ENCODE measurements at places on chromosomes 2 and 18. TPM values are rescaled to one million over a fixed set of nuclear protein-coding genes. Genes with fewer than 3 reads are reported as not detected.
A peak's percentile ranks its signal among the peaks of the same experiment; 100 is the strongest.

DNA sequence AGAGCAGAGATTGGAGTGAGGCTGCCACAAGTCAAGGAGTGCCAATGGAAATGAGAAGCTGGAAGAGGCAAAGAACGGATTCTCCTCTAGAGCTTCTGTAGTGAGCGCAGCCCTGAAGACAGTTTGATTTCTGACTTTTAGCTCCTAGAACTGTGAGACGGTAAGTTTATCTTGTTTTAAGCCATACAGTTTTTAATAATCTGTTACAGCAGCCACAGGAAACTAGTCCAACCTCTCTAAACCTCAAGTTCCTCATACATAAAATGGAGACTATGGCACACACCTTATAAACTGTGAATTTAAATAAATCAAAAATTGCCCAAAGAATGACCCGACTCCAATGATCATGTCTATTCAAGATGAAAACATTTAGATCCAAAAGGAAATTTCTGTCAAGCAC is 596.5 kb downstream of the BCL11A start:
- no peak for DNase-seq

- DNase-seq = peak; percentile 96
Measured at GRCh38 chr2:161308178-161308955, at the start of gene PSMD14. Gene PSMD14, plus strand, starts transcription at chr2:161308425. Its CDS starts 10,401 bp downstream, at chr2:161318826.

The CRYGC gene
- not detected for total RNA-seq

- no peak for DNase-seq
Measured at GRCh38 chr2:215621381-215621780, 185.5 kb upstream of the FN1 start.

The CD226 gene
- total RNA-seq = 66.8 TPM

DNA sequence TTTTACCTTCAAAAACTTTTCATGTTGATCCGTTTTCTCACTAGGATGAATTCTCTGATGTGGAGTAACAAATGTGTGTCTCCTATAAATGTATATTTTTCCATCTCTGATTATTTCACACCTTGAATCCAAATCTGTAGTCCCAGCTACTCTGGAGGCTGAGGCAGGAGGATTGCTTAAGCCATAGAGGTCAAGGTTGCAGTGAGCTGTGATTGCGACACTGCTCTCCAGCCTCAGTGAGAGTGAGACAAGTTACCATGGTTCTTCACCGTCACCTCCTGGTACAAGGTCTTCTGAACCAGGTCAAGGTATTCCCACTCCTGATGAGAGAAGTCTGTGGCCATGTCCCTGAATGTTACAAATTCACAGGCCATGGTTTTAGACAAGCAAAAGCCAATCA is 15.1 kb downstream of the GMCL1 start:
- DNase-seq = no peak

The LCT gene
- total RNA-seq = 0.05 TPM

The ARHGEF4 gene
- 0.58 TPM for total RNA-seq

The FOXD4L1 gene
- 0.12 TPM for total RNA-seq

The ZNF516 gene
- total RNA-seq = 2.7 TPM

GRCh38 chr2:28896906-28897305 is 2.4 kb downstream of the WDR43 start:
- no peak for DNase-seq

- no peak for DNase-seq
Measured at GRCh38 chr2:69278366-69278765, 108.7 kb downstream of the GFPT1 start.

GRCh38 chr2:63000801-63001200 is 49.8 kb upstream of the OTX1 start:
- DNase-seq = no peak

- no peak for DNase-seq
Measured at GRCh38 chr18:68733707-68734106, 18.8 kb upstream of the TMX3 start.

The CSRNP3 gene
- not detected for total RNA-seq

The GALR1 gene
- not detected for total RNA-seq

- no peak for DNase-seq
Measured at GRCh38 chr2:38650717-38651116, 15.2 kb upstream of the GALM start.

The VWC2L gene
- total RNA-seq = not detected

- DNase-seq = no peak
Measured at GRCh38 chr2:158923180-158923594, 45.3 kb upstream of the TANC1 start.

The RGPD4 gene
- not detected for total RNA-seq

The MFSD2B gene
- total RNA-seq = not detected

DNA sequence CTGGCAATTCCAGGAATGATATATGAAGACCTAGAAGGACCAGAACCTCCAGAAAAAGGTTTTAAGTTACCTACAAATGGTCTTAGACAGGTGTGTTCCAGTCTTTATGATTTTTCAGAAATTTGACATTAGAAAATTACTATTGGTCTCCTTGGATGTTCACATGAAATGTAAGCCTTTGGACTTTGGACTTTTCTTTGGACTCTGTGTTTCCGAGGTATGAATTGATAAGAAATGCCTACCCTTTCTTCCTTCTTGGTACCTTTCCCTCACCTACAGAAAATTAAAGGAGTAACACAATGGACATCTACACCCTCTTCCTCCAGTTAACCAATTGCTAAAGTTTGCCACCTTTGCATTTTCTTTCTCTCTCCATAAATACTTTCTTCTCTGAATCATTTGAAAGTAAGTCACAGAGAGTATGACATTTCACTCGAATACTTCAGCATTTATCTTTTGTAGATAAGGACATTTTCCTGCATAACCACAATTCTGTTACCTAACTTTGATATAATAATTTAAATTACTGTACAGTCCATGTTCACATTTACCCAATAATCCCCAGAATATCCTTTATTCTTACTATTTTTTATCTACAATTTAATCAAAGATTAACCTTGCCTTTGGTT is 26.2 kb downstream of the CEP192 start:
- no peak for DNase-seq

GRCh38 chr2:224063298-224063648 is 24.2 kb upstream of the SERPINE2 start:
- DNase-seq = no peak

The DNAH7 gene
- 0.07 TPM for total RNA-seq

- no peak for DNase-seq
Measured at GRCh38 chr18:41899535-41899934, 55.5 kb upstream of the PIK3C3 start.

The DSG4 gene
- total RNA-seq = not detected

GRCh38 chr18:13371689-13372418 is 153.3 kb downstream of the LDLRAD4 start:
- no peak for DNase-seq

GRCh38 chr2:22995576-22995975 is 389.4 kb upstream of the KLHL29 start:
- no peak for DNase-seq

DNA sequence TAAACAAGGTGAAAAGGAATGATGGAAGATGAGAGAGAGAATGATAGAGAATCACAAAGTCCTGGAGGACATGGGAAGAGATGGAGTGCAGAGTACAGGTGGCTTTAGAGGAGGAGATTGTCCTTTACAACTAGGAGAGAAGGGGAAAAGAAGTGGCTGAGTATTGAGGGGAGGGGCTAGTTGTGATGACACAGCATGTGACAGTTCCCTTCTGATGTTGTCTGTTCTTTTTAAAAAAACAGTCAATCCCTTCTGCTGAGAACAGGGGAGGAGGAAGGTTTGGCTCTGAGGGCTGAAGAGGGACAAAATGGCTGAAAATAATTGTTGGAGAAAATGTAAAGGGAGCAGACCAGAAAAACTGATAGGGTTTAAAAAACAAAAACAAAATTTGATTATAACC is 44.0 kb downstream of the STEAP3 start:
- no peak for DNase-seq

DNA sequence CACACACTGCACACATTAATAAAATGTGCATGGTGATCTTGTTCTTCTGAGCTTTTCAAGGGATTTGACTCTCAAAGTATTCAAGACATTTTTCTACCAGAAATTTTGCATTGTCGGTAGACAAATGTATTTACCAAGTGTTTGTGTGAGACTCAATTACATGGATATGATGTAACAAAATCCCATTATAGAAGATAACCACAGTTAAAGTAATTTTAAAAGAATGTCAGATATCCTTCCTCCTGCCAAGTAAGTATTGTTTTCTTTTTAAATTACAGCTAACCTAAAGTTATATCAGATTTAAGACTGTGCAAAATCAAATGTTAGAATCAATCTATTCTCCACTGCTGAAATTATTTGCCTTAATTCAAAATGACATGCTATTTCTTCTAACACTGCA is 1344.5 kb upstream of the CHAC2 start:
- DNase-seq = no peak

- DNase-seq = no peak
Measured at GRCh38 chr2:66581339-66582103, 146.6 kb downstream of the MEIS1 start.

The GPR75 gene
- total RNA-seq = 0.36 TPM

GRCh38 chr2:232139171-232139594 is 177.7 kb downstream of the DIS3L2 start:
- DNase-seq = no peak

The RBM44 gene
- total RNA-seq = 0.75 TPM

The MYOM1 gene
- total RNA-seq = 0.90 TPM

DNA sequence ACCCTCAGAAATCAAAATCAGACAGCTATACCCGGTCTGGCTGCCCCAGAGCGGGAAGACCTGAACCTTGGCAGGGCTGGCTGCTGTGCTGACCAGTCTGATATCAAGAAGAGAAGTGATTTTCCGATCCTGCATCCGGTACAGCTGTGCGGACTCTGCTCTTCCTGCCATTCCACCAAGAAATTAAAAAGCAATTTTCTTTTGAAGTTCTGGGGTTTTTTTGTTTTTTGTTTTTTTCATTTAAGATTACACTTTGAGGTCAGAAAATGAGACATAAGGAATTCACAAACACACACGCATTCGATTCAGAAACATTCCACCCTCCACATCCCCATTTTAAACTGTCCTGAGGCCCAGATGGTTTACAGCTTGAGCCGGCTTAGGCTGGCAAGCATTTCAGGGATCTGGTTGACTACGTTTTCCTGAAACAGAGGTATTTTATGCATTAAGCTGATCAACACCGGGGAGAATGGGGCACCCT is 156.5 kb downstream of the COL6A3 start:
- DNase-seq = no peak

The INPP1 gene
- total RNA-seq = 15.8 TPM

The VIL1 gene
- not detected for total RNA-seq

DNA sequence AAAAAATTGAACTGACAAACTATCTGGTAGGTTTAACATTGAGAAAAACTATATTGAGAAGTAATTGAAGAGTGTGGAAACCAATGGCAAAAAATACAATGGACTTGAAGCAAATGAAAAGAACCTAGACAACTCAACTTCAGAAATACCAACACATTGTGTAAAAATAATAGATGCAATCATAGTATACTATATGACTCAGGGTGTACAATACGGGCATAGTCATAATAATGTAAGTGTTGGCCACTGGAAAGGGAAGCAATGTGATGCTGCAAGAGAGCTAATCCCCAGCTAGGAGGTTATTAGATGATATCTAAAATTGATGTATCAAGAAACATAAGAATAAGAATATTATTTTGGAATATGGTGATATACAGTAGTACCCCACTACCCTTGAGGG is 45.3 kb downstream of the SMAD7 start:
- no peak for DNase-seq

DNA sequence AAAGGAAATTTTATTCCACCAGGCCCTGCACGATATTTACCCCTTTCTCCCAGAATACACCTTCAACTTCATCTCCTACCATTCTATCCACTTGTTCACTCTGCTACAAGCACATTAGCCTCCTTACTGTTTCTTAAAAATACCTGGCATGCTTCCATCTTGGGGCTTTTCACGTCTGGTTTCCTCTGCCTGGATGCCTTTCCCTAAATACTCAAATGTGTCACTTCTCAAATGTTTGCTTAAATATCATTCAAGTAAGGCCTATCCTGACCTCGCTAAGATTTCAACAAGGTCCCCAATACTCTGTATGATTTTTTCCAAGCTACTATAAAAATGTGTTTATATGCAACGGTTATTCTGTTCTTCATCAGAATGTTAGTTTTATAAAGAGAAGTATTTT is 433.0 kb upstream of the CHAC2 start:
- DNase-seq = no peak

DNA sequence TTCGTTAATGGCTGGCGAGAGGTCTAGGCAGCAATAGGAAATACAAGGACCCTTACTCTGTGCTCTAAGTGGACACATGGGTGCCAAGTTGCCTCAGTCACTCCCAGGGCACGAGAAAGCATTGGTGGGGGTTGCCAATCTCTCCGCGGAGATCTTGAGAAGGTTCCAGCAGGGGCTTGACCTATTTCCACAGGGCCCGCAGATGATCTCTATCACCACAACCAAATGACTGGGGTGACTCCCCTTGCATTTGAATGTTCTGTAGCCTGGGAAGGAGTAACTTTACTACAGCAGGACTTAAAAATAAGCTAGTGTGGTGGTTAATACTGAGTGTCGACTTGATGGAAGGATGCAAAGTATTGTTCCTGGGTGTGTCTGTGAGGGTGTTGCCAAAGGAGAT is 8.1 kb downstream of the CDC42EP3 start:
- DNase-seq = no peak

The ALLC gene
- not detected for total RNA-seq

The BOD1L2 gene
- not detected for total RNA-seq

- no peak for DNase-seq
Measured at GRCh38 chr18:79784071-79784913, 13.4 kb upstream of the KCNG2 start.

DNA sequence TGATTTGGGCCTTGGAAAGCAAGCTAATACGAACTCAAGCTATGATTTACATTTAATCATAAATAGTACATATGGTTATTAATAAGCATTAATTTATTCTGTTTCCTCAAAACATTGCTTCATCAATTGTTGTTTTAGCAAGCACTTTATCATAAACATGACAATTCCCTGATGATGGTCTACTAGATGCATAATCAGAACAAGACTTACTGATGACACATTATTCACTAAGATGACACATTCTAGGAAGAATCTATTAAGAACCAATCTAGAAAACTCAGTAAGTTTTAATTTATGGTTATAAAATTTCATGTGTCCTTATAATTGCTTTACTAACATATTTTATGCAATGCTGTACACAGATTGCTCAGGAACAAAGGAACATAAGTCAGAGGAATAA is 815.2 kb downstream of the ERBB4 start:
- DNase-seq = no peak

- no peak for DNase-seq
Measured at GRCh38 chr2:37780387-37780676, 108.9 kb upstream of the CDC42EP3 start.

DNA sequence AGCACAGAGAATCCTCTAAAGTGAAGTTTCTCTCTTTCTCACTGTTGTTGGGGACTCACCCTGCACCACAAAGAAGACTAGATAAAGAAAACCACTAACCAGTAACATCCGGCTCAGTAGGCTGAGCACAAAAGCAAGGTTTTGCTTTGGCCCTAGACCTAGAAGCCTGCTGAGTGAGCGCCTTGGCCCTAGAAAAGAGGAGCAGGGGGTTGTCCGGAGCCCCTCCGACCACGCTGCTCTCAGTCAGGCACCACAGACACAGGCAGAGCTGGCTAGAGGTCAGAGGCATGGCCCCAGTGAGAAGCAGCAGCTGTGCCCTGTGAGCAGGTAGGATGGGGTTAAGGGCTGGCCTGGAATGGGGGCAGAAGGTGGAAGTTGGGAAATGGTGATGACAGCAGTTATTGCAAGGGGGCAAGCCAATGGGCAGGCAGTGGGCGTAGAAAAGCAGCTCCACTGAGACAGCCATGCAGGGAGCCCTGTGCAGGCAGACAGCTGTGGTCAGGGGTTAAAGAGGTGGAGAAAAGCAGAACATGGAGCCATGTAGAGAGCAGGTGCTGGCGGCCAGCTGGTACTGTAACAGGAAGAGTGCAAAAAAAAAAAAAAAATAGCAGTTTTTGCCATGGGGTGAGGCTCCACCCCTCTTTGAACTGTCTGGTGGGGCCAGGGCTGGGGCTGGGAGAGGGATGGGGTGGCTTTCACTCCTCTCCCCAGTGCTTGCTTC is 36.9 kb upstream of the SLC14A1 start:
- DNase-seq = peak; percentile 69

The SCYGR4 gene
- not detected for total RNA-seq

The STON1 gene
- total RNA-seq = 1.2 TPM
